ENCODE measurements at places on chromosomes 1 and 21.

DNA sequence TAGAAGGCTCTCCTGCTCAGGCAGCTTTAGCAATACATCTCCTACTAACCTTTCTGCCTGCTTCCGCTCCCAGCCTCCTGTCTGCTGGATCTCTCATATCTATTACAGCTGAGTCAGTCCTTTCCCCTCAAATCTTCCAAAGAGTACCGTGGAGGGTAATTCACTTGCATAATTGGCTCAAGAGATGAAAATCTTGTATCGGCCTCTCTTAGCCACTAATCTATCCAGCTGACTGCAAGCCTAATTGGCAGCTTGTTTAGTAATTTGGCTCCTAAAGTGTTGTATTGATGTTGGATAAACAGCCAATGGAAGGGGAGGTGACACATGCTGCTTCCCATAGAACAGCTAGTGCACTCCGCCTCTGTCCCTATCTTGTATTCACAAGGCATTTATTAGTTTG is 195.7 kb downstream of the GPATCH2 start:
- no peak for DNase-seq

- no peak for DNase-seq
These were observed 5.1 kb upstream of the REG4 start for GRCh38 chr1:119816407-119816806.

- no peak for DNase-seq
These were observed 6.0 kb upstream of the AKNAD1 start for GRCh38 chr1:108862698-108863477.

DNA sequence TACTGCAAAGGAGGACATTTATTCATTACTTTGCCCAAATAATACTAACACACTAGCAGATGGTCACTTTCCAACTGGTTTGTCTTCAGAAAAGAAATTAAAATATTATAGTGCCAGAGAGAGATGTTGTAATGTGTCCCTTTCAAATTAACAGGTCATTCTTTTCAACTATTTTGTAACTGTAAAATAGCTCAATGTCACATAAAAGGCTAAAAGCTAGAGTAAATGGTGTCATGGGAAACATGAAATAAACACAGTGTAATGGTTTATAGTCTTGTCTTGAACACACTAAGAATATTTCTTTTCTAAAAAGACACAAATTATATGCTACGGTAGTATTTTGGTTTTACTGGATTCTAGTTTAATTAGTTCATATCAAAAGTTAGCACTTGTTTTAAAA is 77.8 kb downstream of the ADGRL2 start:
- no peak for DNase-seq

- DNase-seq, result no peak
These were observed 42.0 kb upstream of the LHX8 start for GRCh38 chr1:75092141-75092540.

GRCh38 chr1:241235256-241235897 is 121.6 kb downstream of the RGS7 start:
- no peak for DNase-seq

Data from NCI-H187 treated with DMSO at 0.1 percent for 48 hours (cell line).